Stimulated activated CD4-positive, alpha-beta T cell treated with anti-CD3 and anti-CD28 coated beads, Interleukin-1b, Interleukin-23, amount 100 ng/mL, for 48 hours (primary cell): ENCODE measurements at places on chromosomes 3 and 15.

DNA sequence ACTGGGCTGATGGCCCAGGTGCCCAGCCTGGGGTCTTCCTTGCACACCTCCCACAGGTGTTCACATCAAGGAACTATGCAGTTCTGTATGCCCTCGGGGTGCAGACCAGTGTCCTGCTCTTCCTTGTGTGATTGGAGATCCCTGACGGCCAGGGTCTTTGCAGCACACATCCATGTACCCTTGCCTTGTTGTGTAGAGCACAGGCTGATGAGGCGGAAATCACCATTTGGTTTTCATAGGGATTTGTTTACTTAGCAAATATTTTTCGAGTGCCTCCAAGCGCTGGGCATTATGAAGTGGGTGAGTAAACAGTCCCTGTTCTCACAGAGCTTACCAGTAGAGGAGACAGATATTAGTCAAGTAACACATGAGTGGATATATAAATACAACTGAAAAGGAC lies 209.3 kb upstream of the UMPS start:
- no peak for DNase-seq

DNA sequence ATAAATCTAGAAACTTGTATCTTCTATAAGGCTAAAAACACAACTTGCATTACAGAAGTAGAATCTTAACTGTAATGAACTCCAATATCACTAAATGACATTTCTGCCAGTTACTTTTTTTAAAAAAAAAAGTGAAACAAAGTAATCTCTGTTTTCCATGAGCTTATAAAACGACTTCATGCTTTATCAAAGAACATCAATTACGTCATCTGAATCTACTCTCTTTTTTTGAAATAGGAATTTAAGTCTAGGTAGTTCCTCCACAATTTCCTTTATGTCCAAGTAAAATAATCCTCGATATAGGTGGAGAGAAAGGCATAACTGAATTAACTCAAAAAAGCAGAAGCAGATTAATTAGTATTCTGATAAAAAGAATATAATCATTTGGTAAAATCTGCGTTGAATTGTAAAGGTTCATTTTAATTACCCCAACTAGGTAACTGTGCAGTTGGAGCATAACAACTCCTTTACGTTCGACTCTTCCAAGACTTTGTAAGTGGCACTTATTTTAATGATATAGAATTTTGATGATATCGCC lies 1.4 kb downstream of the UACA start:
- DNase-seq, result no peak

- DNase-seq, result no peak
These were observed 19.5 kb downstream of the RYK start for GRCh38 chr3:134231131-134231530.

DNA sequence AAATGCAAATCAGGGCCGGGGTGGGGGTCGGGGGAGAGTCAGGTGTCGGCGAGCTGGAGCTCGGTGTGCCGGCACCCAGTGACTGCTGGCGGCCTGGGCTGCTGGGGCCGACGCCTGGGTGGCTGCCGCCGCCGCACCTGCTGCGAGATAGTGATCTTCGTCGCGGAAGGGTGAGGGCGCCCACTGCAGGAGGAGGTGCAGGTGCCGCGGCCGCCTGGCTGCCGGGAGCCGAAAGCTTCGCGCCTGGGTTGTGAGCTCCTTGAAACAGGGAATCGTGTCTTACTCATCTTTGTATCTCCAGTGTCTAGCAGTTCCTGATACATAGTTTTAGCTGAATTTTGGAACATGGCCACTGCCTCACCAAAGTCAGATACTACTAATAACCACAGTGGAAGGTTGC lies 64.0 kb upstream of the CPOX start:
- DNase-seq, result peak; percentile 46

DNA sequence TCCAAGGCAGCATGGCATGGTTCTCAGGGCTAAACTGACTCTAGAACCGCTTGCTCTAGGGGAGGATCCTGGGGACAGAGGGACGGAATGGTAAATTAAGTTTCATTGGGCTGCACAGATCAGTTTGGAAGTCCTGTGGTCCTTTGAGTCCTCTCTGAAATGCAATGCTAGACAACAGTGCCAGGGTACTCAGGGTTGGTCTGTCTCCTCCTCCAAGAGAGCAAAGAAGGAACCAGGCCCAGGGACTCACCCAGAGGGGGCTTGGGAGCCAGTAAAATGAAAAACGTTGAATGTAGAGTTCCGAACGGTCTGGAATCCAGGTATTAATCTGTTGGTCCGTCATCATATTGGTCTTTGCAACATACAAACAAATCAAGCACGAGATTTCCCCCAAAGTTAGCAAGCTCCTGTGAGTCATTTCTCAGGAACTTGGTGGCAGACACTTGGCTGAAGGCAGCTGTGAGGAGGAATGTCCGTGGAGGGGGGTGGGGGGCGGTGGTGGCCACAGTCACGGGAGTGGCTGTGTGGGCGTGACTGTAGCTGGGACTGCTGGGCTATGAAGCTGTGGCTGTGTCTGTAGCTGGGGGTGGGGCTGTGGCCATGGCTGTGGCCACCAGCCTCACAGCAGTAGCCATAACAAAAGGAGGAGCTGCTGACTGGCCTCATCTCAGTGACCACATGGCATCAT lies 361.0 kb downstream of the SHQ1 start:
- DNase-seq, result peak; percentile 71

- DNase-seq, result no peak
These were observed 97.7 kb upstream of the ZBED2 start for GRCh38 chr3:111692593-111693552.

GRCh38 chr15:82792068-82792467 lies 13.8 kb downstream of the FSD2 start:
- no peak for DNase-seq

DNA sequence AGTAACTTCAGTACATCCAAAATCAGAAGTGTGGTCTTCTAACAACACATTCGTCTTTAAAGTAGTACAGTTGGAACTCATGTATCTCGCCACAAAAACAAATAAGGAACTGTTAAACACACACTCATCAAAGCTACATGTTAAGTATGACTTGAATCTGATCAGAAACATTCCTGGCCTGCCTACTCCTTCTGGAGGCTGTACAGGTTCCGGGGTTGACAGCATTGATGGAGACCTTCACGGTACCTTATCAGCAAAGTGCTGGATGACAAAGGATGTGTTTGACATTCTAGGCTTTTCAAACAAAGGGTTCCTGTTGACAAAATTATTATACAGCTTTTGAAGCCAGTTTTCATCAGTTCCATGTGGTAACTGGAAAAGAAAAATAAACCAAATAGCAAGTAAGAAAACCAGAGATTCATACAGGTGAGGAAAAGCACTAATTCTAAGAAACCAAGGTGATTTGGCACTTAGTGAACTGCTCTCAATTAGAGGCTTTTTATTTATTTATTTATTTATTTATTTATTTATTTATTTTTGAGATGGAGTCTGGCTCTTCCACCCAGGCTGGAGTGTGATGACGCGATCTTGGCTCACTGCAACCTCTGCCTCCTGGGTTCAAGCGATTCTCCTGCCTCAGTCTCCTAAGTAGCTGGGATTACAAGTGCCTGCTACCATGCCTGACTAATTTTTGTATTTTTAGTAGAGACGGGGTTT lies 44.3 kb downstream of the MYO5C start:
- no peak for DNase-seq

DNA sequence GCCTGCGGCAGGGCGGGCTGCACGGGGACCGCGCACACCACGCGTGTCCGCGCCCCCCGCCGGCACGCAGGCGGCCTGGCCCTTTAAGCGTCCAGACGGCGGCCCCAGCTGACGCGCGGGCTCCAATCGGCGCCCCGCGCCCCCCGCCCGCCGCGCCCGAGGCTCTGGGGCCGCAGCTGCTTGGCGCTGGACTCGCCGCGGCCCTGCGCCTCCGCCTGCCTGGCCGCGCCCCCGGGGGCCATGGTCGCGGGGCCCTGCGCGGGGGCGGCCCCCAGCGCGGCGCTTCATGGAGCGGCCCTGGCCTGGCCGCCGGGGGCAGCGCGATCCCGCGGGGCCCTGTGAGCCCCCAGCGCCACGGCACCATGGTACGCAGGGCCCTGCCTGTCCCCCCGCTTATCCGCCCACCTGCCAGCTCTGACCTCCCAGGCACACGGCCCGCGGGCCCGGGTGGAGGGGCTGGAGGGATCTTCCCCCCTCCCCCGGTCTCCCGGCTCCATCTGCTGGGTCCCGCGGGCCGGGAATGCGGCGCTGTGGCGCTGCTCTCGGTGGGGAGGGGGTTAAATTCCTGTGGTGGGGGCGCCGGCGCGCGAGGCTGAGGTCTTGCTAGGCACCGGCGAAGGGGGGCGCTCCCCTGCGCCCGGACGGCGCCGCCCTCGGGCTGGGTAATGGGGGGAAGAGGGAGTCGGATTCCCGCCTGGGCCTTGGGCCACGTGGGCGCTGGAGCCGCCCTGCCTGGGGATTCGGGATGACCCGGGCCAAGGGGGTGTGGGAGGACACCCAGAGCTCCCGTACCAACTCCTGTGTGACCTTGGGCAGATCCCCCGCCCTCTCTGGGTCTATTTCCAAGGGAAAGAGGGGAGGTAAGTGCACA lies 1.1 kb downstream of the ZBTB47 start:
- DNase-seq, result no peak

- DNase-seq, result no peak
These were observed 59.4 kb downstream of the MCTP2 start for GRCh38 chr15:94290730-94291129.

- no peak for DNase-seq
These were observed 288.4 kb upstream of the GOLGA6L4 start for GRCh38 chr15:83947156-83947555.

DNA sequence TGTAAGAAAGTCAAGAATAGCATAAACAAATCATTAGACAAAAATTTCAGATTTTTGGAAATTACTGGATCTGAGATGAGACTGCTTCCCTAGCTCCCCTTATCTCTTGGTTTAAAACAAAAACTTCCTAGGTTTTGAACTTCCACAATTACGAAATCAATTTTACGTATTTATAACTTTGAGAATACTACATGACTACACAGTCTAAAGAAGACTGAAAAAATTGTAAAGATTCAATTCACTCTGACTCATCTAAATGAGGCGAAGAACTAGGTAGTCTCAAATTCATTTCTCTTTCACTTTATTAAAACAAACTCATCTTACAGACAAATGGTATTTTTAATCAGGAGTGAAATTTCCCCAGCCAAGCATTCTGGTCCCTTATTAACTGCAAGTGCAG lies 10.3 kb downstream of the CCDC54 start:
- no peak for DNase-seq

DNA sequence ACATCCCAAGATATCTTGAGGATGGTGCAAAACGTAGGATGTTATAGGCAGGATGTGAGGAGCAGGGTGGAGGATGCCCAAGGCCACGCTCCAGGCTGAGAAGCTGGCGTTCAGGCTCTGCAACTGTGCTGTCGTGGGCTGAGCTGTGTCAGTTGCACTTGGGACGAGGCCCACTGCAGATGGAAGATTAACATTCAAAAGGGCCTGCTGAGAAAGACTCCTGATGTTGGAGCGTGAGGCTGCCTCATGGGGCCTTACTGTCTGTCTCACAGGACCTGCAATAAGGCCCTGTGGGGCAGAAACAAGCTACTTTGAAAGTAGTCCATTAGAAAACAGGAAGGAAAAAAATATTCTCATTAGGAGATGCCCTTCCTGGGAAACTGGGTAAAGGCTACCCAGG lies 60.6 kb upstream of the SEC61A1 start:
- no peak for DNase-seq

DNA sequence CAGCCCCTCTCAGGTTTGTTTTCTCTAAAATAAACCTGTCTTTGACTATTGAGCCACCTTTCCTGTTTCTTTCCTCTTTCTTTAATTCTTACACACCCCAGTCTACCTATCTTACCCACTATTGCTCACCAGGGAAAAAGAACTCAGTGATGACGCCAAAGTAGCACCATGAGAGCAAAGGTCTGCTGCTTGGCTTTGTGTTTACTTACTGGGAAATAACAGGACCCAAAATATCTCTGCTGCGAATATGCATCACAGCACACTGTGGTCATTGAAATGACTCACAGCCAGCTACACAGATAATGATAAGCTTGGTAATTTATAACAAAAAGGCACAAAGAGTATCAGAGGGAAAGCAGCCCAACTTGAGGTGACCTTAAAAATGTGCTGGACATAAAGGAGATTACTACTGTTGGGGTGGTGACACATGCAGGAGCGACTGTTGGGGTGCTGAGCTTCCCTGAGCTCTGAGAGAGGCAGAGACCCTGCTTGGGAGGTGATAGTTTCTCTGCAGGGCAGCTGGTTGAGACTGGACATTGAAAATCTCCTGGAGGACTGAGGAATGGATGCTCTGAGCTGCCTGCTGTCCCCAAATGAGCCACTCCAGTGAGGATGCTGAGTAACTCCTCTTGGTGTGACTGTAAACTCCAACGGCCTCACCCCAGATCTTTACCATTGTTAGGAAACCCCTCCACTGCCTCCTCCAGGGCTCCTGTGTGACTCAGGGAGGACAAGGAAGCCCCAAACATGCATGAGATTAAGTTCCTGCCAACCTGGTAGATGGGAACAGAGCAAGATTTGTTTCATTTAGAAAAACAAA lies 14.5 kb downstream of the EFCAB12 start:
- DNase-seq, result no peak

GRCh38 chr3:105853801-105854432 lies 14.9 kb downstream of the CBLB start:
- no peak for DNase-seq

DNA sequence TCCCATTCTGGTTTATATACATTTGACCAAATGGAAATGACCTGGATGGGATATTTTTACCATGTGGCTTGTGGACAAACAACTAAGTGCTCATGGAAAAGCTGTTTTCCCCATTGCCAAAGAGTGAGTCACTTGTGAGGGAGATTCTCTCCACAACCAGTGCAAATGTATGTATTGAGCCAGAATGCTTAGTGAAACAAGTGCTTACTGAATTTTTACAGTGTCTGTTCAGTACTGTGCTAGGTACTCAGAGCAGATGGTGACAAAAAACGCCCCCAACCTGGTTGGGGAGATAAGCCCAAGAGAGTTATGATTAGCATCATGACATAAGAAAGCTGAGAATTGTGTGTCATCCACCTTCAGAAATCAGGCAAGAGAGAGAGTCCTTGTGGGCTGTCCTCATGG lies 2.3 kb downstream of the CHP1 start:
- DNase-seq, result no peak

DNA sequence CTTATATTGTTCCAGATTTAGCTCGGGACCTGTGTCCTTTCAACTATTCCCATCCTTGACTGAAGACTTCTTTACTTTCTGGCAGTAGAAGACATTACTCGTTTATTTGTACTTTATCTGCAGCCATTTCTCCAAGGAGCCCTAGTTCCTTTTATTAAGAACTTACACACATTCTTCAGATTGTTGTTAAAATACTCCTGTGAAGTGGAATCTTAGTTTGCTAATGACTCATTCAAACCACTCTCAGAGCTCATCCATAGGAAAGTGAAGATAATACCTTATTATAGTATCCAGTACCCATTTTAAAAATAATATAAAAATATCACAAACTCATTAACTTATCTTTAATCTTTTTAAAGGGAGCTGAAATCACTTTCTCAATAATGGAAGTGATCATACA lies 63.5 kb downstream of the C3orf70 start:
- no peak for DNase-seq

DNA sequence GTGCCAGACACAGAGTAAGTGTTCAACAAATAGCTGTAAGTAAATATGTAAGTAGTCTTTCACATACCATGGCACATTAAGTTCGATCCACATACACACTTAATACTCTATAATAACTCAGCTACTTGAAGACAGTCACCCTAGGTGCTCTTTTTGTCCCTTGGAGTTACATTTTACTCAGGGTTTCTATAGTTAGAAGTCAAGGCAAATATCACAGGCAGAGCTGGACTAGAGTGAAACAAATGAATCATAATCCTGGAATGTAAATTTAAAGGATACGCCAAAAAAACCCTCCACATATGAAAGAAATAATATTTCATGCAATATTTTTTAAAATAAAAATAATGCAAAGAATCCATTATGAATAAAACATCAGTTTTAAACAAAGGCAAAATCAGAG lies 461.8 kb downstream of the MAGI1 start:
- no peak for DNase-seq

- no peak for DNase-seq
These were observed 7.4 kb upstream of the ZNF589 start for GRCh38 chr3:48233542-48233941.
